ENCODE measurements at places on chromosomes 13 and 19.
A peak's percentile ranks its signal among the peaks of the same experiment; 100 is the strongest.

DNA sequence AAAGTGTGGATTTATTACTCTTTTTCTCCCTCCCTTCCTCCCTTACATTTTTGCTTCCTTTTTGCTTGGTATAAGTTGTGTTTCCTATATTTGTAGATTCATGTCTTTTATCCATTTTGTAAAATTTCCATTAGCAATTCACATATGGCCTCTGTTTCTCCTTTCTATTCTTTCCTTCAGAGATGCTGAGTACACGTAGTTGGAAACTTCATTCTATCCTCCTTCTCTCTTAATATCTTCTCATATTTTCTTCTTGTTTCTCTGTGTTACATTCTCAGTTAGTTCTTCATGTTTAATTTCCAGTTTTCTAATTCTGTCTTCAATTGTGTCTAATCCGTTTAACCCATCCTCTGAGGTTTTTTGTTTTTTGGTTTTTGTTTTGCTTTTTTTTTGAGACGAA, 188.9 kb downstream of the ZIC5 start:
- H3K4me1 ChIP-seq, result no peaks in the 10 kb centered on the region
- H3K36me3 ChIP-seq, result peaks cover 29% of the 10 kb centered on the region
- H3K27ac ChIP-seq, result no peak overlapping the region
- DNase-seq, result no peak

DNA sequence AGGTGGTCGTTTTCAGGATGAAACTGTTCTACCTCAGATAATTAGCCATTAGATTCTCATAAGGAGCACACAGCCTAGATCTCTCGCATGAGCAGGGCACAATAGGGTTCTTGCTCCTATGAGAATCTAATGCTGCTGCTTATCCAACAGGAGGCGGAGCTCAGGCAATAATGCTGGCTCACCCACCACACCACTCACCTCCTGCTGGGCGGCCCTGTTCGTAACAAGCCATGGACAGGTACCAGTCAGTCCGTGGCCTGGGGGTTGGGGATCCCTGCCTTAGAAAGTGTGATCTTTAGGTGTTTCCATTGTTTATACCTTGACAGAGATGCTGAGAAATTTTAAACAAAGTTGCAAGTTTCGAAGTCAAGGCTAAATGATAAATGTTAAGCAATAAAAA, 344.6 kb upstream of the HTR2A start:
- H3K36me3 ChIP-seq, result no peaks in the 10 kb centered on the region
- H3K27ac ChIP-seq, result no peak overlapping the region
- H3K4me1 ChIP-seq, result no peaks in the 10 kb centered on the region
- DNase-seq, result no peak

DNA sequence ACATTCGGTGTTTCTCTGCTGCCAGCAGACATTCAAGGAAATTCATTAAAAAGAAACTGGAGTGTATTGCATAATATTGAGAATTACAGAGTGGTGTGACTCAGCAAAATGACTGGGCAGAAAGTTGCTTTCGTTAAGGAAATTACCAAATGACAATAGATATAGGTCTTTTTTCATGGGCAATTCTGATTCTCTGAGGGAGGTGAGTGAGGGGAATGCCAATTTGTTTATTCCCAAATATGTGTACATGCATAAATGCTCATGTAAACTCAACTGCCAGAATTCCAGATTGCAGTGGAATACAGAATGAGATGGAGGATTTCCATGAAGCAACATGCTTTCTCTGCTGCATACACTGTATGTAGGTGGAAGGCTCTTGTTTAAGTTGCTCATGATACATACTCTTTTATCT, 1730.1 kb downstream of the SLITRK5 start:
- H3K36me3 ChIP-seq, result no peaks in the 10 kb centered on the region
- H3K4me1 ChIP-seq, result no peaks in the 10 kb centered on the region
- no peak for DNase-seq
- no peaks in the 10 kb centered on the region for H3K27me3 ChIP-seq

DNA sequence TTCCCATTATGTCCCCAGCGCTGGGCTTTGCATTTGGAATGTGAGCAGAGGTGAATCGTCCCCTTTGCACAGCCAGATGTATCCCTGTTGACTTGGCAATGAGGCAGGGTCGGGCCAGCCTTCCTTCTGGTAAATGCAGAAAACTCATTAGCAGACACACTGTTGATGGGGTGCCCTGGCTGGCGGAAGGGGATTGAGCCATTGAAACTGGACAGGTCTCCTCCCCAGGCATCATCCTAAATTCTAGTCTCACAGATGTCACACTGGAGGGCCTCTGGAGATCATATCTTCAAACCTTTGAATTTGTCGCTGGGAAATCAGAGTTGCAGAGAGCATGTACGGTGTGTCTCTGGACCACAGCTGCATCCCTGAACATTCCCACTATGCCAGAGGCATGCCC, 219.5 kb upstream of the TSHZ3 start:
- no peaks in the 10 kb centered on the region for H3K36me3 ChIP-seq
- no peaks in the 10 kb centered on the region for H3K4me1 ChIP-seq
- no peak overlapping the region for H3K27ac ChIP-seq
- no peak for DNase-seq
- H3K4me3 ChIP-seq, result no peak overlapping the region

DNA sequence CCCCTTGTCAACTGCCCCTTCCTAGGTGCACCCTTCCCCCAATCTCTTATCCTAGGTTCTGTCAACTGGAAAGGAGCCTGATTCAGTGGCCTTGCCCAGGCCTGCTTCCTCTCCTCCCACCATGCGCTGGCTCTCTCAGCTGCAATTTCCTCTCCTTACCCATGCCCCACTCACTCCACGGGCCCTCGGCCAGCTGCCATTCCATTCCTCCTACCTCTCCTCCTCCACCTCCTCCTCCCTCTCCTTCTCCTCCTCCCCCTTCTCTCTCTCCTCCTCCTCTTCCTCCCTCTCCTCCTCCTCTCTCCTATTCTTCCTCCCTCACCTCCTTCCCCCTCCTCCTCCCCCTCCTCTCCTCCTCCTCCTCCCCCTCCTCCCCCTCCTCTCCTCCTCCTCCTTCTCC, 9.6 kb upstream of the TIMM44 start:
- no peak overlapping the region for H3K4me3 ChIP-seq
- no peak for DNase-seq
- no peaks in the 10 kb centered on the region for H3K4me1 ChIP-seq
- peaks cover 14% of the 10 kb centered on the region for H3K36me3 ChIP-seq

DNA sequence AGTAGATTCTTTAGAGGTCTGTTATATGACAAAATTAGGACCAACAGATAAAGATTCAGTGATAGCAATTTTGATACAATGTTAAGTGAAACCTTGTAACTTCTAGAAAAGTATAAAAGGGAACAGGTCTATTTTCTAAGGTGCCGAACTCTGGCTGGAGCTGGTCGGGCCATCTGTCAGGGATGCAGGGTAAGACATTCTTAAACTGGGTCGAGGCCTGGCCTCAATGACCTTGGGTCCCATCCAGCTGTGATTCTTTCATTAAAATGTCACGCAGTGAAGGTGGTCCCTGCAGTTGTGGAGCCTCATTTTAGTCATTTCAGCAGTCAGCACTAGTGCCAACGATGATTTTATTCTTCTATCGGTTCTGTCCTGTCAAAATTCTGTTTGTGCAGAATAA, 271.9 kb upstream of the SPRY2 start:
- no peaks in the 10 kb centered on the region for H3K36me3 ChIP-seq
- no peaks in the 10 kb centered on the region for H3K4me1 ChIP-seq
- DNase-seq, result no peak
- H3K27ac ChIP-seq, result no peak overlapping the region

GRCh38 chr19:6100284-6100915, 9.9 kb downstream of the RFX2 start:
- H3K4me3 ChIP-seq, result peak overlapping the region; percentile 85
- peaks cover 7% of the 10 kb centered on the region for H3K36me3 ChIP-seq
- peak; percentile 44 for DNase-seq
- H3K4me1 ChIP-seq, result peaks cover 8% of the 10 kb centered on the region

GRCh38 chr13:105979131-105980011, 556.1 kb downstream of the EFNB2 start:
- no peaks in the 10 kb centered on the region for H3K27me3 ChIP-seq
- H3K4me1 ChIP-seq, result no peaks in the 10 kb centered on the region
- H3K4me3 ChIP-seq, result no peak overlapping the region
- DNase-seq, result no peak
- H3K27ac ChIP-seq, result no peak overlapping the region
- no peaks in the 10 kb centered on the region for H3K36me3 ChIP-seq

- H3K27me3 ChIP-seq, result no peaks in the 10 kb centered on the region
- peaks cover 58% of the 10 kb centered on the region for H3K4me1 ChIP-seq
- H3K36me3 ChIP-seq, result peaks cover 80% of the 10 kb centered on the region
- peak overlapping the region; percentile 76 for H3K4me3 ChIP-seq
- DNase-seq, result peak; percentile 56
These were observed 6.9 kb downstream of the IL4I1 start for GRCh38 chr19:49889687-49890348.

- H3K4me1 ChIP-seq, result no peaks in the 10 kb centered on the region
- DNase-seq, result no peak
- no peak overlapping the region for H3K4me3 ChIP-seq
- peaks cover 60% of the 10 kb centered on the region for H3K36me3 ChIP-seq
These were observed 6.9 kb upstream of the ZNF555 start for GRCh38 chr19:2834294-2834871.

DNA sequence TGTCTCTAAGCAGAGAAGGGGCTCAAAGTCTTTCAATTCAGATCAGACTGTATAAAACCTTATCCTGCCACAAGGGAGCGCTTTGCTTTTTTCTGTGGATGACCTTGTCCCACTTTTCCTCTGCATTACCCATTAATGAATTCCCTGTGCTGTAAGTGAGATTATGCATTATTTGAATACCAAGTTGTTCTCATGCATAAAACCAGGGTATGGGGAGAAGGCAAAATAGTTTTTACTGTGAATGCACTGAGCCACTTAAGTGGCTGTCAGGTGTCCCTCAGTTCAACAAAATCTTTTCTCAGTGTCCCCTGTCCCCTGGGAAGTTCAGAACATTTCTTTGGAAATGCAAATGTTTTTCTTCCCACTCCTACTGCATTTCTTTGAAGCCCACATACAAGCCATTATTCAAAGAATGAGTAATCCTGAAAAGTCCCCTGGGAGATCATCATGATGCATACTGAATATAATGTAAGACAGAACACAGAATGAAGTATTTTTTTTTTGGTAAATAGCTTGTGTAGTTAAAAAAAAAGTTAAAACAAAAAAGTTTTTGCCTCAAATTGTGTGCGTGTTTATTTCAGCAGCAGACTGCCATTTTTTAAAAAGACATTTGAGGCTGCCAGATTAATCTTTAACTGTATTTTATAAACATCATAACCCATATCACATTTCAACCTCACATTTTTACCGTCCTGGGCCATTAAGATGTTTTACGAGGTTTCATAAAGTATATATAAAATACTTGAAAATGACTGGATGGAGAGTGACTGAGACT, 506.7 kb upstream of the PCDH9 start:
- H3K4me3 ChIP-seq, result no peak overlapping the region
- H3K36me3 ChIP-seq, result no peaks in the 10 kb centered on the region
- no peak for DNase-seq

- H3K4me1 ChIP-seq, result peaks cover 10% of the 10 kb centered on the region
- H3K27me3 ChIP-seq, result peaks cover 4% of the 10 kb centered on the region
- no peak overlapping the region for H3K27ac ChIP-seq
- peak overlapping the region; percentile 47 for H3K4me3 ChIP-seq
These were observed 60.2 kb upstream of the RFC3 start for GRCh38 chr13:33757713-33758112.

DNA sequence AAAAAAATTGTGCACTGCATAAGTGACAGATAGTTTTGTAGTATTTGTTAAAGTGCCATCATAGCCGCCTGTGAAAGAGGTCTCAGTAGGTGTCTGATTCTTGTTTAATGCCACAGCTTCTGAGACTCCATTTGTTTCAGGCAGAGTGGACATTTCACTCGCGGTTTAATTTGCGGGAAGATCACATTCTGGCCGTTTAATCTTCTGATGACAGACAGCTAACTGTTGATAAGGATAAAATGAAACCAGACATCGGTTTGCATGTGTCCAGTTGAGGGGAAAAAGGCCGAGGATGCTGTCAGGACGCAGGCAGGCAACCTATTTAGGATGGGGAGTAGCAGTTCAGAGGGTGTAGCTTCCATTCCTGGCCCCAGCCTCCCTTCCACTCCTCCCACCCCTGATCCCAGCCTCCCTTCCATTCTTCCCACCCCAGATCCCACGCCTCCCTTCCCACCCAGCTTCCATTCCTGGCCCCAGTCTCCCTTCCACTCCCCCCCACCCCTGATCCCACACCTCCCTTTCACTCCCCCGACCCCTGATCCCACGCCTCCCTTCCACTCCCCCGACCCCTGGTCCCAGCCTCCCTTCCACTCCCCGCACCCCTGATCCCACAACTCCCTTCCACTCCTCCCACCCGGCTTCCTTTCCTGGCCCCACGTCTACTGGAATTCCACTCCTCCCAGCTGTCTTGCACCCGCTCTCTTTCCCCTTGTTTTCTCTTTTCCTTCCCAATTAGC, 23.8 kb downstream of the ATP11A start:
- H3K4me3 ChIP-seq, result no peak overlapping the region
- peaks cover 32% of the 10 kb centered on the region for H3K36me3 ChIP-seq
- no peak for DNase-seq
- no peak overlapping the region for H3K27ac ChIP-seq
- peaks cover 55% of the 10 kb centered on the region for H3K4me1 ChIP-seq

DNA sequence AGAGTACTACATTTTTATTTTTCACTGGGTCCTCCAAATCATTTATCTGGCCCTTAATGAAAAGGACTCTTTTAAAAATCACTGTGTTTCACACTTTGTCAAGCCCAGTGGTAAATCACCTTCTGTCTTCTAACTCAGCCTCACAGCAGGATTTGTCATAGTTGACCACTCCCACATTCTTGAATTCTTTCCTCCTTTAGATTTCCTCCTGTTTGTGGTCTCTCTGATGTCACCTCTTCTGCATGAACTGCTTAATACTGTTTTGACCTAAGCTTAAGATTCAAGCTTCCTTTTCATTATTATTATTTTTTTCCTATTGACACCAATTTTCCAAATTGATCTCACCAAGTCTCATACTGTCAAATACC, 899.8 kb upstream of the MIR17HG start:
- DNase-seq, result no peak
- no peaks in the 10 kb centered on the region for H3K27me3 ChIP-seq
- H3K36me3 ChIP-seq, result no peaks in the 10 kb centered on the region
- H3K4me1 ChIP-seq, result no peaks in the 10 kb centered on the region
- H3K27ac ChIP-seq, result no peak overlapping the region

DNA sequence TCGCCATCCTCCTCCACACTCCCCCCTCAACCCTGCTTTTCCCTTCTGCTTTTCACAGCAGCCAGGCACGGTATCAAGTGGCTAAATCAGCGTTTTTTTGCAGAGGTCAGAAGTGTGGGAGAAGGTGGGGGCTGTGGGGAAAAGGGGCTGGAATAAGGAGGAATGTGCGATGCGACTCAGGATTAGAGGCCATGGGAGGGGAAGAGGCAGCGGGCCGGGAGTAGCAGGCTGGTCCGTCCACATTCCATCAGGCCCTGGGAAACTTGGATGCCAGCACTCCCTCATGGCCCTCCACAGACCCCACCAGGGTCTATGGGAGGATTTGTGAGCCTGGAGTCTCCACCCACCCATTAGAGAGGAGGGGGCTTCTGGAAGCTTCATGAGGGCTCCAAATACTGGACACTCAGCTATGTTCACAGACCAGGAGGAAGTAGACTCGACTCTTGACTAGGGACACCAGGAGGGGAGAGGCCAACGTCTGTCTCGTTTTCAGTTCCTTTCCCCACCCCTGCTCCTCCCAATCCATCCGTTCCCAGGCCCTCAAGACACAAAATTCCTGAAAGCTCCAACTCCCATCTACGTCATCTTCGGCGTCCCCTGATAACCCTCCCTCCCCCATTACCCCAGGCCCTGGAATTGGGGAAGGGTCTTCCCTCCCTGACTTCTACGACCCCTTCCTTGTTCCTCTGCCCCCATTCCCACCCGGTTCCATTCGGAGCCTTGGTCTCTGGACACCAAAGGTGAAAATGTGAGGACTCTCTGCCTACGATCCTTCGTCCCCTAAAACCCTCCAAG, 3.3 kb upstream of the KCNC3 start:
- peak overlapping the region; percentile 47 for H3K27ac ChIP-seq
- peaks cover 4% of the 10 kb centered on the region for H3K27me3 ChIP-seq
- peak overlapping the region; percentile 92 for H3K4me3 ChIP-seq
- H3K36me3 ChIP-seq, result peaks cover 54% of the 10 kb centered on the region
- H3K4me1 ChIP-seq, result peaks cover 82% of the 10 kb centered on the region
